ENCODE measurements at places on chromosomes 6 and 20.

GRCh38 chr20:36852187-36852586 lies 23.8 kb upstream of the TLDC2 start:
- no peak for DNase-seq

DNA sequence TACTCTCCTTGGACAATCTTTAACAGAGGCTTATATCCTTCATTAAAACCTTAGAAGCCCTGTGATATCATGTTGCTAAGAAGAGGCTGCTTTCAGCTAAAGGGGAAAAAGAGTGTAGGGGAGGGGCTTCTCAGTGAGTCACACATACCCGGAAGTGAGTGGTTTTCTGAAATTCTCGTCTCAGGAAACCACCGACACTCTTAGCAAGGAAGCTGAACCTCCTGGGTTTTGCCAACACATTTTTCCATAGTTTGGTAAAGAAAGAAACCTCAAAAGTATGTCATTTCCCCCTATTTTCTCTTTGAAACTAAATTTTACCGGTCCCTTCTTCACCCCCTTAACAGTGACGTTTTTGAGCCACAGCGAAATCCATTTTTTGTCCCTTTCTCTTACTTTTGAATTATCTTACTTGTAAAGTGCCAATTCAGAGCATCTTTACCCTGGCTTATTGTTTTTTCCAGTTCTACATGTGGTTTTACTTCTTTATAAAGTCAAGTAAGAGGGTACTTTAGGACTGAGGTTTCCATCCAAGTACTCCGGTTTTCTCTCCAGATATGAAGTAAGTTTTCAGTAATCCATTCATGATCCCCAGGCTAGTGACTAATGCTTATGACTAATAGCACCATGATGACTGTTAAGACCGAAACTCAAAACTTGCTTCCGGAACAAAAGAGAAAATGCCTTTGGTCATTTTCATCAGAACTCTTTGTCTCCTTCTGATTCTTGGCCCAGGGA lies 219.3 kb downstream of the ARHGAP18 start:
- DNase-seq = no peak

DNA sequence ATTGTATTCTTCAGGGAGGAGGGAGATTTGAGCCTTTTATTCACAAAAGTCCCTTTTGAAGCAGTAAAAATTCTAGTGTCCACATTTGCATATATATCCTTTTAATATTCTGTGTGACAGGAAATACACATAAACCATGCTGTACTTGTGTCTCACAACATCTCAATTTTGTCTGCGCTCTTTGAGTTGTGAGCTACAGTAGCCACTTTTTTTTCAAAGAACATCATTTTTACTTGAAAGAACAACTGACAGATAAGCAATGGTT lies 21.3 kb downstream of the LMBRD1 start:
- DNase-seq = no peak

- DNase-seq = no peak
Observed at GRCh38 chr6:74768120-74768519, 437.7 kb downstream of the COL12A1 start.

GRCh38 chr6:41560431-41561192 lies 14.4 kb downstream of the FOXP4 start:
- DNase-seq = peak; percentile 95

DNA sequence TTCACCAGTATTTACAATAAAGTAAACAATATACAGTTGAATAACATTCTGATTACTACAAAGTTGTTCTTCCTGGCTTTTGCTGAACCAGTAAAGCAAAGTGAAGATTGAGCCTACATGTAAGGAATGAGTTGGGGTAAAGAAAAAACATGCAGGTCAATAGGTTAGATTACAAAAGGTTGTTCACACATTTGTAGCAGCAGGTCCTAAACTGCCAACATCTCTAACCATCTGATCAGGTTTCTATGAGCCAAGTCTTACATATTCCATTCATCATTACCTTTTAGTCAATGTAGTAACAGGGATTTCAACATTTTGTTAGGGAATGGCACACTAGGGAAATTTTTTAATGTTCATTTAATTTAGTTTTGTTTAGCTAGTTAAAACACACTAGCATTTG lies 9.3 kb upstream of the CALHM6 start:
- no peak for DNase-seq

- DNase-seq = no peak
Observed at GRCh38 chr6:116443105-116443504, 18.1 kb upstream of the CALHM6 start.

- no peak for DNase-seq
Observed at GRCh38 chr6:163717106-163717764, 302.7 kb downstream of the QKI start.

DNA sequence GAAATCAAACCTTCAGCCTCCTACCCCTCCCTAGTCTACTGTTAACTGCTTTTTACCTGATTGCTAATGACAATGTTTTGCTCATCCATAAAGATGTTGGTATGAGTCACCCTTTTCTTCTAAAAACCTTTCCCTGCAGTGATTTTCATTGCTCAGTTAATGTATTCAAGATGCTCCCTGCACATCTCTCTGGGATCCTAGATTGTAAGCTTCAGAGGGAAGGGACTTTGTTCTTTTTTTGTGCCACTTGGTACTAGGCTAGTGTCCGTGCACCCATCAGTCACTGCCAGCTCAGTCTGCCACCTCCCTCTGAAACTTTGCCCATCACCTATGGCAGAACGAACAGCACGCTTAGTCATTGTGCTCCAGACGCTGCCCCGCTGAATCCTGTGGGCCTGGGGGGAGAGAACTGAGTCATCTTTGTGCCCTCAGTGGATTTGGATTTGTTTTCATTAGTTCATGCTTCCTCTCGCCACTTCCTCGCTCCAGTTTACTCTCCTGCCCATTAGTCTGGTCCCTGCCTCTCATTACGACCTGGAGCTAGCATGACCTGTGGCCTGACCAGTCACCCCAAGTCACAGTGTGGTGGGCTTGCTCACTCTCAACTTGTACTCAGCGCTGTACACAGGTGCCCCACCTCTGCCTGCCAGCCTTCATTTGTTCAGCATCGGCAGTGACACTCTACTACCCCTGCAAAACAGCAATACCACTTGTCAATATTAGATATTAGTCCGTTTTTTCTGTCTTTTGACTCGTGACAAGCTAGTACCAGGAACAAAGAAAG lies 78.0 kb upstream of the TMEM181 start:
- peak; percentile 29 for DNase-seq

GRCh38 chr20:4297127-4297826 lies 281.9 kb upstream of the RNF24 start:
- no peak for DNase-seq

DNA sequence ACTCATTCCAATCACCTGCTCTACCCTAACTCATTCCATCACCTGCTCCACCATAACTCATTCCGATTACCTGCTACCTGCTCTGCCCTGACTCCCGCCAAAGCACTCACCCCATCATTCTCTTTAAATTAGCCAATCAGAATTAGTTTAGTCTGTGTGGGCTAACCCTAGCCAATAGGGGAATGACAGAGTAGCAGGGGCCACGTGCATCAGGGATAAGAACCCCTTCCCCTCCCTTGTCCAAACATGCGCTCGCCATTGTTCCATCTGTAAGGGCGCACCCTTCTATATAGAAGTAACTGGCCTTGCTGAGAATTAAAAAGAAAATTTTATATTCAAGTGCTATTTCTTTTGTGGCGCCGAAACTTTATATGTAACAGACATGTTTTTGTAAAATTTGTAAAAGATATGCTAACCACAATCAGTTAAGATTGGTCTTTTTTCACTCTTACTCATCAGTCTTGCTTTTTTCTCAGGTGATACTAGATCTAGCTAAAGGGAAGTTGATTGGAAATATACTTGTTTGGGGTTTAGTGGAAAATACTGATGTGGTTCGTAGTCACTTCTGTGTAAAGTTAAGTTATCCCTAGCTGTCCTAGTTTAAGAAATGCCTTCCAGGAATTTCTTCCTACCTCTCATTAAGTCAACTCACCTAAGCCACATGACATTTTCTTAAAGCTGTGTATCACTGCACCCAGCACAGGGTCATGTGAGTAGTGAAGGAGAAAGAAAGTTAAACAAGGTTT lies 16.5 kb downstream of the RTN4IP1 start:
- no peak for DNase-seq

GRCh38 chr20:32960849-32961731 lies 43.1 kb downstream of the SUN5 start:
- DNase-seq = no peak

DNA sequence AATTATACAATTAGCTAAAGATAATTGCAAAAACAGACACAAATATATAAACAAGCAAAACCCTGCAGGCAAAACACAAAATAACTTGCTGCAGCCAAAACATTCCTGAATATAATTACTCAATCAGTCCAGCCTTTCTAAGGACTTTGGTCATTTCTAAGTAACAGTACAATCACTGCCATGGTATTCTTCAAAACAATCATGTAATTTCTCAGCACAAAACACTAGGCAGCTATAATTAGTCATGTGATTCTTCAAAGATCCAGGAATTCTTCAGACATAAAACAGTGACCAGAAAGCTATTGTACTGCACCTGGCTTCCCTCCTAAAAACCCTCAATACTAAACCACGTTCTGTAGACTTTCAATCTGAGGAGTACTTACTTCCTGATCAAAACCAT lies 881.1 kb downstream of the EPHA7 start:
- peak; percentile 40 for DNase-seq

DNA sequence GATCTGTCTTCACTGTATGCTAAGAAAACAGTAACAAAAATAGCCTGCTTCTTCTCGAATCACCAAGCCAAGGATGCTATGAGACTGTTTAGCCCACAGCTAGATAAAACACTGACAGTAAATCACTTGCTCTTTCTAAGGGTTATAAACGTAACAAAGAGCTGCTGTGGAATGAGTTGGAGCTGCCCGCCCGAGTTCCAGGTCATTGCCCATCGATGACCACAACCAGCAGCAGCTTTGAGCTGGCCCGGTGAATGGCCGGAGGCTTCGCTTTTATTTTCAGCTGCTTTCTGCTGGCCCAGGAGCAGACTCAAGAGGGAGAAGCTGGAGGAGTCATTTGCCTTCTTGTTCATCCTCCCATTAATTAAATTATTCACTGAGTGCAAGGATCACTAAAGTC lies 82.2 kb upstream of the CDH4 start:
- DNase-seq = no peak

- DNase-seq = no peak
Observed at GRCh38 chr6:147087641-147088040, 116.6 kb upstream of the STXBP5 start.

DNA sequence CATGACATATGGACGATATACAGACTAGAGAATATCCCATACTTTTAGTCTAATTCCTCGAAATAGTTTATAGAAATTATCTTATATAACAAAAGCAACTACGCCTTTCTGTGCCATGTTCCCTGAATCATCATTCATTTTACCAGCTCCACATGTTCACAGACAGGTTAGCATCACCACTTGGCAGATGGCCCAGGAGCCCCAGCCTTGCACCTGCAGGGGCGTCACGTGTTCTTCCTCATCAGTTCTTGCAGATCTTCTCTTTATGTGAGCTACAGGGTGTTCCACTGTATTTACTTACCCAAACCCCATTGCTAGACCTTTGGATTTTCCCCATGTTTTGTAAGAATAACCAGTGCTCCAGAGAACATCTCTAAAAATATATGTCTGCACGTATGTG lies 12.6 kb upstream of the BNIP5 start:
- DNase-seq = peak; percentile 96

DNA sequence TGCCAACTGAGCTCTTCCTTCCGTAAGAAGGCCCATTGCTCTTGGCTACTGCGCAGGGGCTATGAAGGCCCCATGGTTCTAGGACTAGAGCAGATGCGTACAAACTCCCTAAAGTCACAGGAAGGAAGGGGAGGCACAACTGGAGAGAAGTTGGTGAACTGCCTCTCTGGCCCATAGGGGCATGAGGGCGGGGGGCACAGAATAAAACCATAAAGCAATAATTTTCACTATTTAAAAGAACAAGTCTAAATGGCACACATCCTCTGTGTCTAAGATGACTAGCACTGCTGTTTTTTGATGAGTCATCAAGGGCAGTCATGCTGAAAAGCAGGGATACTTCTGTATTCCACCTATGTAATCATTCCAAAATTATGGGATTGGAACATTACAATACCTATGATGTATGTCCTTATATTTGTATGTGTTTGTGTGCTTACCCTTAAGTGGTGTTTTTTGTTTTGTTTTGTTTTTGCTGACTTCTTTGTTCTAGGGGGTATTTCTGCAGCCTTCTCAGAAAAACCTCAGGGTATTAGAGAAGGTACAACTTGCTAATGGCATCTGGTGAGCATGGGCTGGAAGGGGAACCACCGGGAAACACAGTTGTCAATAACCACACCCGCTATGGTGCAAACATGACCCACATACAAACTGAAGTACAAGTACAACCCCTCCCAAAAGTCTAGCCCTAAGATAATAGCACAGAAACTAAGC lies 36.9 kb downstream of the B4GALT5 start:
- DNase-seq = peak; percentile 61
